OCI-M1 (cell line): ENCODE measurements at places on chromosomes 2 and 18.

GRCh38 chr18:57433934-57434535, 1.1 kb upstream of the ONECUT2 start:
- DNase-seq, result peak; percentile 52

- DNase-seq, result no peak
Observed at GRCh38 chr18:51151568-51152511, 45.6 kb downstream of the MEX3C start.

DNA sequence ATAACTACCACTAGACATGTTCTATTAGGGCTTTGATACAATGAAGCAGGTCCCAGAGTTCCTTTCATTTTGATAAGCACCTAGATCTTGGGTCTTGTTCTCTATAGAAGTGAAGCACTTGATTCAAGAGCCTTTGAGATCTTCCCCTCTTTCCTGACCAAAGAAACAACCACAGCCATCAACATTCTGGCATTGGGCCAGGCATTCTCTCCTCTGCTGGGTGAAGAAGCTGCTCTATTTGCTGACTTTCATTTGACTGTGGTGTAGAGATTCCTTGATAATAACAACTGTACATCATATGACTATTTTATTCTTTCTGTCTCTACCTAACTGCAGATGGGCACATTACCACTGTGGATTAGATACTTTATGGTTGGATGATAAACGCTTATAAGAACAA, 96.6 kb upstream of the LYPD1 start:
- DNase-seq, result peak; percentile 30

DNA sequence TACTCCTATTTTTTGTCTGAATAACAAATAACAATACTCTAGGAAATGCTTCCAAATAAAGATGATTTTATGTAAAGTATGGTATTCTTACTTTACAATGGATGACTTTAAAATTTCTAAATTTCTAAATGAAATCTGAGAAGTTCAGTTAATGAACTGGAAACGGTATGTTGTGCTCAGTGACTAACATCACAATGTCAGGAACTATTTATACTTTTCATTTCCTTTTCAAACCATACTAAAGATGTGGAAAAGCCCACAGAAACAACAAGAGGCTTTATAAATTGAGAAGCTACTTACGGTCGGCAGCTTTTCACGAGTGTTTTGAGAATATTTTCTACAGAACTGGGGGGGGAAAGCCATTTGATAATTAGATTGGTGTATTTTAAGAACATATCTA, 31.1 kb downstream of the PSME4 start:
- DNase-seq, result no peak

GRCh38 chr2:95334916-95335641, 37.9 kb downstream of the KCNIP3 start:
- DNase-seq, result no peak

DNA sequence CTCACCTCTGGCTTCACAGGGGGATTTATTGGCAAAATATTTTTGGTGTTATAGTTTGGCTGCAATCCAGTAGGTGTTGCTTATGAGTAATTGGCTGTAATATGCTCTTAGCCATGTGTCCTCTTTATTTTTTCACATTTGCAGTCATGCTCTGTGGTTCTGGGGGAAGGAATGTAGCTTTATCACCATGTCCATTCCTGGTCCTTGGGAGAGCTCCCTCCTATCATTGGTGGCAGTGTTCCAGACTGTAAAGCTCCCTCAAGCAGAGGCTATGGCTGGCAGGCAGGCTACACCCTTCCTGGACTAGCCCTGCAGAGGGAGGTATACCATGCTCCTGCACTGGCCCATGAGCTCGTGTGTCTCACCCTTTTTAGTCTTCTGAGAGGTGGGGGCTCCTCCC, 120.0 kb upstream of the FSIP2 start:
- peak; percentile 34 for DNase-seq

DNA sequence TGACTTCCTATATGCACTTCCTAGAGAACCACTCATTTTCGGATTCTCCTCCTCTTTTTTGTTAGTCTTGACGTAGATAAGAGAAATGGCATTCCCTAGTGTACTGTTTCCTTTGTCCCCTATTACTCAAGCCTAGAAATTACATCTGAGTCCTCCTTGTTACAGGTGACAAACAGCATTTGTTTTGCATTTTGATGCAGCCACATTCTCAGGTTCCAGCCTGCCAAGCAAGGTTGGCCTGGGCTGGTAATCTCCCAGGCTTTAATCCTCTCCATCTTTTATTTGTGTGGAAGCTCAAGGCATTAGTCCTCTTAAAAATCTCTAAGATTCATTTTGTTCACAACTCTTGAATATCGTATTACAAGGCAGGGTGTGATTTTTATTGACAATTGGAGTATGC, 318.0 kb upstream of the NRP2 start:
- DNase-seq, result no peak
